DMS 273 treated with DMSO at 0.1 percent for 48 hours (cell line): ENCODE measurements at places on chromosomes 16 and 17.

- DNase-seq, result no peak
Measured at GRCh38 chr16:55588799-55589198, 22.3 kb downstream of the CAPNS2 start.

DNA sequence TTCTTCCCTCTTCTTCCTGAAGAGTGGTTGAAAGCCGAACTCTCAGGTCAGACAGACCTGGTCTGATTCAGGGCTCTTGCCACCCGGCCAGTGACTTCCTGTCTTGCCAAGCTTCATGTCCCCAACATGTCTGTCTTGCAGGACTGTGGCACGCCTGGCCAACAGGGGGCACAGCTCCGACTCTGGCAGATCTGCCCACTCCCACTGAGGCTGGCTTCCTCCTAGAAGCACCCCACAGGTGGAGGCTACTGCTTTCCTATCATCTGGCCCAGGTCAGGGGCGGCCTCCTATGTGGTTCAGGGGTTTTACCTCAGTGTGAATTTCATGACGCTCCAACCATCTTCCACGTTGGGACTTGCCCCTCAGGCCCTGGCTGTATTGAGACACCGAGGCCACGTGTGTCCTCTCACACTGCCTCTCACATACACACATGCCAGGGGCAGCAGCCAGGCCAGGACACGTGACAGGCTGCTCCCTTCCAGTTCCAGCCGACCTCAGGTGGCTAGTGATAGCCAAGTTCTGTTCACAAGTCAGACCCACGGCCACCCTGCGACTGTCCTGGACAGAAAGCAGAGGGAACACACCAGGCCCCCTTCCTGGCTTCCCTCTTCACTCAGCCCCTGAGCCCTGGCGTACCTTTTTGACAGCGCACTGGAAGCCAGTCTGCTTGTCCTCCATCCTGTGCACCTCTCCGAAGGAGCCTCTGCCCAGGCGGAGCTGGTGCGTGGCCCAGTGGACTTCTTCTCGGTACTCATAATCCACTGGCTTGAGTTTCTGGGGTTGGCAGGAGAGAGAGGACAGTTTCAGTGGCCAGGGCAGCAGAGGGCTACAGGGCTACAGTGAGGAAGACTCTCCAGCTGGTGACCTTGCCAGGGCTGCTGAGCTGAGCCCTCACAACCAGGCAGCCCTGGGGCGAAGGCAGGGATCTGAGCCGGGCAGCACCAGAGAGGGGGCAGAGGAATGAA, 22.6 kb upstream of the SPATA32 start:
- no peak for DNase-seq

- DNase-seq, result peak; percentile 82
Measured at GRCh38 chr16:67028696-67029253, at the start of gene CBFB. TSS of gene CBFB (plus strand) at chr16:67029149. CDS start at chr16:67029408, 259 bp downstream.

- DNase-seq, result no peak
Measured at GRCh38 chr16:18932243-18932987, 6.2 kb upstream of the SMG1 start.

DNA sequence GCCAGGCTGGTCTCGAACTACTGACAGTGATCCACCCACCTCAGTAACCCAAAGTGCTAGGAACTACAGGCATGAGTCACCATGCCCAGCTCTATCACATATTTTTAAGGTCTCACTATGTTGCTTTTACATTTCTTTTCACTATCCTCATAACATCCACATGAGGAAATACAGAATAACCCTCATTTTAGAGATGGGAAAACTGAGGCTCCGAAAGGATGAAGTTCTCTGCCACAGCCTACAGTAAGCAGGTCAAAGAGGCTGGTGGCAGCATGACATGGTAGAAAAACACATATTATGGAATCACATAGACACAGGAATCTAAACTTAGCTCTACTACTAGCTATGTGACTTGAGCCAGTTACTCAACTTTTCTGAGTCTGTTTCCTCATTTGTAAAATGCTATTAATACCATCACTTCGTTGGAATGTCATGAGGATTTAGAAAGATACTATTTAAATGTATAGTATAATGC, 32.2 kb downstream of the APPBP2 start:
- no peak for DNase-seq

DNA sequence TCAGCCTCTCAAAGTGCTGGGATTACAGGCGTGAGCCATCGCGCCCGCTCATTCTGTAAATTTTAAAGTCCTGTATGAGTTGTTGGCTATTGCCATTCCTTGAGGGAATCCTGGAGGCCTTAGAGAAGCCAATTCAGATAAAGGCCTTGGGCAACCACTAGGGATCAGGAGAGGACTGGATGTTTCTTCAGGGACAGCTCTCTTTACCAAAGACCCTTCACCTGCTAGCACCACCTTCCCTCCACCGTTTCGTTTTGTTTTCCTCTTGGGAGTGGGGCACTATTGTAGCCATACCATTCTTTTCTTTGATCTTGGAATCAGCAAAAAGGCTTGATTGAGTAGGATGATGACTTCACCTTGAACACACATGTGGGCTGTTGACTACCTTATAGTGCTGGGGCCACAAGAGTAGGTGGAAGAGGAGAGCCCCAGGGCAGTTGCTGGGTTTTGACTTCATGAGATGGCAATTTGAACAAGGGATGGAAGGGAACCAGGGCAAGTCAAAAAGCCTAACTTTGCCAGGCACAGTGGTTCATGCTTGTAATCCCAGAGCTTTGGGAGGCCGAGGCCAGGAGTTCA, 7.0 kb upstream of the ANKRD40CL start:
- no peak for DNase-seq

GRCh38 chr17:70298929-70299531, 129.7 kb downstream of the KCNJ2 start:
- no peak for DNase-seq

- no peak for DNase-seq
Measured at GRCh38 chr17:6995500-6996255, at the start of gene ALOX12. TSS of gene ALOX12 (plus strand) at chr17:6996049. CDS start at chr17:6996118, 69 bp downstream.

- no peak for DNase-seq
Measured at GRCh38 chr16:17129971-17130370, 340.8 kb downstream of the XYLT1 start.

GRCh38 chr16:75244844-75245758, 6.3 kb downstream of the BCAR1 start:
- DNase-seq, result no peak

- no peak for DNase-seq
Measured at GRCh38 chr16:55592306-55592705, 25.8 kb downstream of the CAPNS2 start.

- no peak for DNase-seq
Measured at GRCh38 chr17:76631821-76632565, 11.6 kb downstream of the ST6GALNAC1 start.

GRCh38 chr16:70563636-70564035, 40.0 kb downstream of the SF3B3 start:
- no peak for DNase-seq

GRCh38 chr16:49280105-49280741, 1.4 kb downstream of the CBLN1 start:
- DNase-seq, result no peak

DNA sequence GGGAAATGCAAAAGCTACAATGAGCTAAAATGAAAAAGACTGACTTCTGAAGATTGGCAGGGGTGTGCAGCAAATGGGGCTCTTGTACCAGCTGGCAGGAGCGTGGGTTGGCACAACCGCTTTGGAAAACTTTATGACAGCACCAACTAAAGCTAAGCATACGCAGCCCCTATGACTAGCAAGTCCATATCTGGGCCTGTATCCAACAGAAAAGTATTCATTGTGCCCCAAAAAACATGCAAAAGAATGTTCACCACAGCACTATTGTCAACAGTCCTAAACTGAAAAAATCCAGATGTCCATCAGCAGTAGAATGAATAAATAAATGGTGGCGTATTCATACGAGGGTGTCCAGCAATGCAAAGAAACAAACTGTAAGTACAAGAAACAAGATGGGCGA, 22.6 kb upstream of the ITGA3 start:
- DNase-seq, result no peak

DNA sequence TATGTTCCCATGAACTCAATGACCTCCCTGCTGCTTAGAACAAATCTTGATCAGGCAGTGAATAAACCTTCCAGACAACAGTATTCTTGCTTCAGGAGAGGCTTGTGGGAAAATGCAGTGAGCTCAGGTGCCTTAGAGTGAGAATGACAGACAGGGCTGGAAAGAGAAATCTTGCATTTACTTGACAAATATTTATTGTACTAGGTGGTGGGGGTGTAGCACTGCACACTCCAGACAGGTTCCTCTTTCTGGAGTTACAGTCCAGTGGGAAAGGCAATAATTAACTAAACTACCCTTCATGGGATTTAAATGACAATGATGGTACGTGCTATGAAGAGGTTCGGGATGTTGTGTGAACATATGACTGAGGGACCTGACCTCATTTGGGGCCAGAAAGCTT, 182.9 kb downstream of the SHISA9 start:
- no peak for DNase-seq

- no peak for DNase-seq
Measured at GRCh38 chr16:10827691-10828341, 9.2 kb upstream of the TVP23A start.
